Liver (tissue), 10 donors: ENCODE measurements at places on chromosomes 3 and 15. TPM values are rescaled to one million over a fixed set of nuclear protein-coding genes. Genes with fewer than 3 reads are reported as not detected.
A peak's percentile ranks its signal among the peaks of the same experiment; 100 is the strongest.

GRCh38 chr3:176430244-176431037 is 766.8 kb downstream of the TBL1XR1 start:
- peaks cover 1% of the 10 kb centered on the region for H3K4me1 ChIP-seq
- no peaks in the 10 kb centered on the region for H3K36me3 ChIP-seq
- no peak overlapping the region for H3K27ac ChIP-seq

- no peaks in the 10 kb centered on the region for H3K27me3 ChIP-seq
- no peak overlapping the region for H3K4me3 ChIP-seq
- peaks cover 3% of the 10 kb centered on the region for H3K36me3 ChIP-seq
These were observed 9.0 kb downstream of the MTFMT start for GRCh38 chr15:65020419-65020818.

GRCh38 chr3:50525987-50526386 is 22.6 kb upstream of the CACNA2D2 start:
- no peaks in the 10 kb centered on the region for H3K27me3 ChIP-seq
- peak; percentile 69 for DNase-seq
- no peaks in the 10 kb centered on the region for H3K36me3 ChIP-seq

CCR8 gene
- not detected for total RNA-seq

DNA sequence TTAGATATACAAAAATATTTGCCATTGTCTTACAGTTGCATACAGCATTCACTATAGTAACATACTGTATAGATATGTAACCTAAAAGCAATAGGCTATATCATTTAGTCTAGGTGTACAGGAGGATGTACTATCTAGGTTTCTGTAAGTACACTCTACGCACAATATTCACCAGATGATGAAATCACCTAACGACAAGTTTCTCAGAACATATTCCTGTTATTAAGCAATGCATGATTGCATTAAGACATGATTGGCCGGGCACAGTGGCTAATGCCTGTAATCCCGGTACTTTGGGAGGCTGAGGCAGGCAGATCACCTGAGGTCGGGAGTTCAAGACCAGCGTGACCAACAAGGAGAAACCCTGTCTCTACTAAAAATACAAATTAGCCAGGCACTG is 14.5 kb upstream of the PRKCI start:
- no peak overlapping the region for H3K27ac ChIP-seq
- H3K36me3 ChIP-seq, result no peaks in the 10 kb centered on the region
- no peaks in the 10 kb centered on the region for H3K4me1 ChIP-seq

CPN2 gene
- total RNA-seq, result 20.4 TPM

UBL7 gene
- total RNA-seq, result 12.7 TPM

GRCh38 chr3:77039606-77040171 is at the start of gene ROBO2:
Gene ROBO2, plus strand, starts transcription at chr3:77040099. Its CDS starts 687 bp downstream, at chr3:77040786.
- H3K4me3 ChIP-seq, result peak within 1 kb of the TSS; percentile 29
- peak; percentile 58 for DNase-seq
- H3K27ac ChIP-seq, result no peak within 1 kb of the TSS
- H3K27me3 ChIP-seq, result no peaks in the 10 kb centered on the region
- no peaks in the 10 kb centered on the region for H3K36me3 ChIP-seq

DNA sequence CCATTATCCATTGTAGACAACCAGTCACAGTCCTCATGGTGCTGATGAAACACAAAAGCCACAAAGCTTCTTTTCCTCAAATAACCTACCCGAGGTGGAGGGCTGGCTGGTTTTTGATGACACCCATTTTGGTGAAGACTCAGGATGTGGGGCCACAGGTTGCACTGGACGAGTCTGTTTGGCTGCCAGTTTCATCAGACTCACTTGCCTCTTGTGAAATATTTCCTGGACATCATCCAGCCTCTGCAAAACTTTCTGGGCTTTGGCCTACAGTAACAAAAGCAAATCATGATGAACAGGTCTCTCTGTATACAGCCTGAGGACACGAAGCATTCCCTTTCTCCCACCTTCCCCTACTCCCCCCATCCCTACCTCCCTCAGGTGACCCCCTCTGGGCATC is 42.2 kb downstream of the B3GNT5 start:
- no peak overlapping the region for H3K4me3 ChIP-seq
- H3K27me3 ChIP-seq, result no peaks in the 10 kb centered on the region
- DNase-seq, result no peak

DNA sequence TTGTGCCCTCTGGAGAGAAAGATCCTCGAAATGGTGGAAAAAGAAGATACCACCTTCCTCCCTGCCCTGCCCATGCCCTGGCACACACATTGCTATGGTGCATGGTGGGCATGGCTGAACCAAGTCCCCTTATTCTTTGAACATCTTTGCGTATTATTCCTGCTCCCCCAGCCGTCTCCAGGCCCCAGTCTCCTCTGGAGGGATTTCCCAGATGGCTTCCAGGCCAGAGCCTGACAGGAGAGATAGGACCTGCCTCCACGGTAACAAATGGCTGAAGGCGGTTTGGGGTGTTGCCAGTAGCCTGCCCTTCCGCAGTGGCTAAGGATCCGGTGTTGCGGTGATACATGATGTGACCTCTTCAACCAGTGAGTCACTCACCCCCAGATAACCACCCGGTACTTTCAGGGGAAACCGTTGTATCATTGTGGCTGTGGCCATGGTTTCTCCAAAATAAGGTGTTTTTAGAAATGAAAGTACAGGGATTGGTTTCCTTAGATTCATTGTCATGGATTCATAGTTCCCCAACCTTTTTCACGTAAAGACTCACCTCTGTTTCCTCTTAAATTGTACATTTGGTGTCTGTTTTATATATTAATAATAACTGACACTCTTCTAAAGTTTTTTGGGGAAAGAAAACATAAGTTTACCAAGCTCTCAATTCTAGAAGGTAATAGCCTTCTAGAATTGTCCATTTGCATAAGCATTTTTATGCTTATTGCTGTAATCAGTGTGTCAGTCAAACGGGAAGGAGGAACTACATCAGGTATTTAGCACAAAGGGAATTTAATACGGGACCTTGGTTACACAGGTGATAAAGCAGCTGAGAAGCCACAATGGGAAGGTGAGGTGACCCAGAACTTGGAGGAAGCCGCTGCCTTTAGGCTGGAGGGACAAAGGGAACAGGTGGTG is 25.9 kb downstream of the SMAD3 start:
- H3K36me3 ChIP-seq, result peaks cover 8% of the 10 kb centered on the region
- peaks cover 3% of the 10 kb centered on the region for H3K4me1 ChIP-seq
- no peak for DNase-seq

- H3K4me3 ChIP-seq, result peak overlapping the region; percentile 61
- no peaks in the 10 kb centered on the region for H3K36me3 ChIP-seq
- peaks cover 4% of the 10 kb centered on the region for H3K4me1 ChIP-seq
- H3K27me3 ChIP-seq, result peaks cover 8% of the 10 kb centered on the region
These were observed 524 bp downstream of the IGF1R start for GRCh38 chr15:98648654-98649471.

GRCh38 chr3:120678984-120679383 is 3.1 kb downstream of the HGD start:
- peaks cover 25% of the 10 kb centered on the region for H3K4me1 ChIP-seq
- H3K27me3 ChIP-seq, result no peaks in the 10 kb centered on the region
- no peak for DNase-seq
